ENCODE measurements at places on chromosomes 12 and 14. TPM values are rescaled to one million over a fixed set of nuclear protein-coding genes. Genes with fewer than 3 reads are reported as not detected.

DNA sequence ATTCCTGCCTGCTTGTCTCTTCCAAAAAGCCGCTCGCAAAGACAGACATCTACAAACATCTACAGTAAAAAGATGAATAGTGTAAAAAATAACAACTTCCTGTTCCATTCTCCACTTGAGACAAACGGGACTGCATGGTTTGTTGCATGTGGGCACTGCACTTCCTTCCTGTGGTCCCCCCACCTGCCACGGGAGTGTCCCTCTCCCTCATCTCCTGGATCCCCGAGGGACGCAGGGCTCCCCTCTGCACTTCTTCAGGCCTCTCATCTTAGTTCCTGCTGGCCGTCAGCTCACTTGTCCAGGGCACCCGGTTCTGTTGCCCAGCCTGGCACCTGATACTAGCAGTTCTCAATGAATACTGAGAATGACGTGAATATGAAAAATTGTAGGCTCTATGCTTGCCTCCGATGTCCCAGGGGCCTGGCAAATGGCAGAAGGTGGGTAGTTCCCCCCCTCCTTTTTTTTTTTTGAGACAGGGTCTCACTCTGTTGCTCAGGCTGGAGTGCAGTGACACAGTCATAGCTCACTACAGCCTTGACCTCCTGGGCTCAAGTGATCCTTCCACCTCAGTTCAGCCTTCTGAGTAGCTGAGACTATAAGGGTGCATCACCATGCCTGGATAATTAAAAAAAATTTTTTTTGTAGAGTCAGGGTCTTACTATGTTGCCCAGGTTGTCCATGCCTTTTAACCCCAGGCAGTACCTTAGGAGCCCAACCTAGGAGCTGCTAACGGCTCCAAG is 3.5 kb upstream of the KLC1 start:
- DNase-seq, result no peak
- H3K4me3 ChIP-seq, result no peak overlapping the region
- no peak overlapping the region for H3K27ac ChIP-seq
- no peaks in the 10 kb centered on the region for H3K27me3 ChIP-seq
- peaks cover 14% of the 10 kb centered on the region for H3K4me1 ChIP-seq

GRCh38 chr12:53952871-53953734 is 1.6 kb upstream of the HOXC12 start:
- DNase-seq, result no peak
- peaks cover 81% of the 10 kb centered on the region for H3K27me3 ChIP-seq
- H3K36me3 ChIP-seq, result no peaks in the 10 kb centered on the region
- H3K27ac ChIP-seq, result no peak overlapping the region

COQ5 gene
- total RNA-seq, result 9.6 TPM

DNA sequence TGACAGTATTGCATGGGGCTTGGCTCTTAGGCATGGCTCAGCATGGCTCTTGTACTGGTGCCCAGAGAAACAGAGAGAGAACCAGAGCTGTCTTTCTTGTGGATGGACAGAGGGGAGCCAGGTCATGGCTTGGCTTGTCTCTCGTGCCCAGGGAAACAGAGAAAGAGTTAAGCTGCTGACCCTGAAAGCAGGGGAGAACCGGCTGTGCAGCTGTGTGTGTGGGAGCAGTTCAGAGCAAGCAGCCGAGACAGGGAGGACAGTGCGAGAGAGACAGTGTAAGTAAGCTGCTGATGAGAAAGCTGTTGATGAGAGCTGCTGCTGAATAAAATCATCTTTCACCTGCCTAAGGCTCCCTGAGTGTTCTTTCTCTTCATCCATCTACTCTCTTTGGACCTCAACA is 61.3 kb upstream of the DDHD1 start:
- no peak overlapping the region for H3K4me3 ChIP-seq
- no peaks in the 10 kb centered on the region for H3K36me3 ChIP-seq
- DNase-seq, result no peak
- no peak overlapping the region for H3K27ac ChIP-seq
- H3K4me1 ChIP-seq, result peaks cover 1% of the 10 kb centered on the region

DNA sequence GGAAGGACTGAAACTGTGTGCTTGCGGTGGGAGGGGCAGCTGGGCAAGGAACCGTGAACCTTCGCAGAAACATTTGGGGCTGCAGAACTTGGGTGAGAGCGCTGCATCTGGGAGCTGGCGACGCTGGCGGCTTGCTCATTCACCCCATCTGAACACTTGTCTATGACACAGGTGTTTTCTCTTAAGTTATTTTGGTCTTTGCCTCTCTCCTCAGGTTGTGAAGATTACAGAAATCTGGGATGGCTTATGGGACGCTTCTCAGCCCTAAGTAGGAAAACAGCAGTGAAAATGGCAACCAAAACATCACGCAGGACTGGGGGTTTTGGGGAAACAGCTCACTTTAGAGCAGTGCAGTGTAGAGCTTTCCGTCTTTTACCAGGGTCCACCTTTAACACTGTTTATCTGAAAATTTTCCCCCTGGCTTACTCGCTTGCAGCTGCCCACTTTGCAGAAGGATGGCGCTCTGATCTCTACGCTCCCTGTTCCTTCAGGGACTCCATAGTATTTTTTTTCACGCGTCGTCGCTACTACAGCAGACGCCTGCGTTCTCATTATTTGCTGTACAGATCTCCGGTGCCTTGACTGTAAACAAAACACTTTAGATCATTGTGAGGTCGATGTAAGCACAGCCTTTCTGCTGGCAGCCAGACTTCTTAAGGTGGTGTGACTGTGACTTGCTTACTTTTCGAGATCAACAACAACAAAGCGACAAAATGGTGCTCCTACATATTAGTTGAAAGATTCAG is 2.7 kb upstream of the CDKN1B start:
- H3K4me3 ChIP-seq, result no peak overlapping the region
- peaks cover 40% of the 10 kb centered on the region for H3K4me1 ChIP-seq
- peak overlapping the region; percentile 100 for H3K27ac ChIP-seq
- no peaks in the 10 kb centered on the region for H3K36me3 ChIP-seq

DNA sequence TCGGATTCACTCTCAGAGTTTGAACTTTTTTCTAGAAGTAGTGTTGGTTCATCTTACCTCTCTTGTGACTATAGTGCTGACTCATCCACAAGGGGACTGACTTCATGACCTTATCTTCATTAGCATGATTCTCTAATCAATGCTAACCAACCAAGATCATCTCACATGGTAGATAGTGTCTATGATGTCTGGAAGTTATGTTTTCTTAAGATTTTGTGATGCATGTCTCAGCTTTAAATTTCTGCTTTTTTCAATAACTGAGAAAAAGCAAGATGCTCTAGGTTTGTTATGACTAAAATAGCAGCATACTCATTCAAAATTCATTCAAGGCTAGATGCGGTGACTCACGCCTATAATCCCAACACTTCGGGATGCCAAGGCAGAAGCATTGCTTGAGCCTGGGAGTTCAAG is 12.3 kb upstream of the SLC35E3 start:
- H3K4me3 ChIP-seq, result no peak overlapping the region
- no peak for DNase-seq
- H3K27me3 ChIP-seq, result no peaks in the 10 kb centered on the region
- H3K36me3 ChIP-seq, result peaks cover 21% of the 10 kb centered on the region
- H3K27ac ChIP-seq, result no peak overlapping the region
- H3K4me1 ChIP-seq, result no peaks in the 10 kb centered on the region

- DNase-seq, result no peak
- H3K36me3 ChIP-seq, result no peaks in the 10 kb centered on the region
- H3K27ac ChIP-seq, result no peak overlapping the region
- no peaks in the 10 kb centered on the region for H3K4me1 ChIP-seq
- no peaks in the 10 kb centered on the region for H3K27me3 ChIP-seq
Observed at GRCh38 chr12:28939427-28939826, 209.7 kb upstream of the FAR2 start.

ACSS3 gene
- total RNA-seq, result 27.7 TPM

GRCh38 chr14:75579882-75580281 is 1.5 kb downstream of the FLVCR2 start:
- H3K27me3 ChIP-seq, result no peaks in the 10 kb centered on the region
- no peak for DNase-seq
- no peak overlapping the region for H3K4me3 ChIP-seq
- no peak overlapping the region for H3K27ac ChIP-seq
- no peaks in the 10 kb centered on the region for H3K36me3 ChIP-seq
- H3K4me1 ChIP-seq, result peaks cover 18% of the 10 kb centered on the region

DNA sequence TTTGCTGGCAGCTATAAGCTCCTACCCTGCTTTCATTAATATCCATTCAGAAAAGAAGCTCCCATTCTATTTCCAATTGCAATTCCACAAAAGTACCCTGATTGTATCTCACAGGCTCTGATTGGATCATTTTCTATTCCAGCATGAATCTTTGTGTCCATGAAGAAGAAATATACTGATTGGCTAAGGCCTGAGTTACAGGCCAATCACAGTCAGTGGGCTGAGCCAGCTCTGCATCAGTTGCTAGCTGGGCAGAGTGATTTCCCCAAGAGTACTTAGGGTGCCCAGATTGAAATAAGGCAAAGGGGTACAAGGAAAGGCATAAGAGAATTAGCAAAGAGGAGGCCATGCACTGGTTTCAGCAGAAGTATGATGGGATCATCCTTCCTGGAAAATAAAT is 14.4 kb downstream of the ART4 start:
- H3K4me1 ChIP-seq, result no peaks in the 10 kb centered on the region
- H3K4me3 ChIP-seq, result no peak overlapping the region
- no peaks in the 10 kb centered on the region for H3K36me3 ChIP-seq
- no peak for DNase-seq
- H3K27ac ChIP-seq, result no peak overlapping the region

OAS3 gene
- total RNA-seq, result 18.1 TPM

GRCh38 chr12:83613586-83614110 is 926.9 kb downstream of the TMTC2 start:
- H3K36me3 ChIP-seq, result no peaks in the 10 kb centered on the region
- H3K4me1 ChIP-seq, result no peaks in the 10 kb centered on the region
- no peak overlapping the region for H3K27ac ChIP-seq

- H3K27me3 ChIP-seq, result no peaks in the 10 kb centered on the region
- DNase-seq, result no peak
- no peaks in the 10 kb centered on the region for H3K36me3 ChIP-seq
- no peak overlapping the region for H3K27ac ChIP-seq
- H3K4me1 ChIP-seq, result no peaks in the 10 kb centered on the region
Observed at GRCh38 chr12:4047421-4047820, 174.2 kb upstream of the PARP11 start.

NFE2 gene
- total RNA-seq, result 0.26 TPM

- H3K27me3 ChIP-seq, result no peaks in the 10 kb centered on the region
- H3K4me1 ChIP-seq, result no peaks in the 10 kb centered on the region
- no peak overlapping the region for H3K4me3 ChIP-seq
- H3K27ac ChIP-seq, result no peak overlapping the region
Observed at GRCh38 chr12:13075118-13075480, 28.4 kb downstream of the GSG1 start.

- peaks cover 7% of the 10 kb centered on the region for H3K4me1 ChIP-seq
- no peaks in the 10 kb centered on the region for H3K27me3 ChIP-seq
- no peak overlapping the region for H3K27ac ChIP-seq
- no peak for DNase-seq
- H3K4me3 ChIP-seq, result no peak overlapping the region
- no peaks in the 10 kb centered on the region for H3K36me3 ChIP-seq
Observed at GRCh38 chr12:105245291-105245690, 9.3 kb upstream of the APPL2 start.

INHBC gene
- not detected for total RNA-seq

CD163L1 gene
- 1.6 TPM for total RNA-seq

GRCh38 chr12:66269142-66269541 is 33.2 kb upstream of the HELB start:
- H3K4me3 ChIP-seq, result no peak overlapping the region
- no peak for DNase-seq
- no peaks in the 10 kb centered on the region for H3K27me3 ChIP-seq
- no peaks in the 10 kb centered on the region for H3K36me3 ChIP-seq
- no peaks in the 10 kb centered on the region for H3K4me1 ChIP-seq

- no peaks in the 10 kb centered on the region for H3K36me3 ChIP-seq
- no peak overlapping the region for H3K27ac ChIP-seq
- H3K27me3 ChIP-seq, result no peaks in the 10 kb centered on the region
- H3K4me3 ChIP-seq, result no peak overlapping the region
- no peaks in the 10 kb centered on the region for H3K4me1 ChIP-seq
- DNase-seq, result no peak
Observed at GRCh38 chr14:38731962-38732361, 371.1 kb downstream of the SEC23A start.

DNA sequence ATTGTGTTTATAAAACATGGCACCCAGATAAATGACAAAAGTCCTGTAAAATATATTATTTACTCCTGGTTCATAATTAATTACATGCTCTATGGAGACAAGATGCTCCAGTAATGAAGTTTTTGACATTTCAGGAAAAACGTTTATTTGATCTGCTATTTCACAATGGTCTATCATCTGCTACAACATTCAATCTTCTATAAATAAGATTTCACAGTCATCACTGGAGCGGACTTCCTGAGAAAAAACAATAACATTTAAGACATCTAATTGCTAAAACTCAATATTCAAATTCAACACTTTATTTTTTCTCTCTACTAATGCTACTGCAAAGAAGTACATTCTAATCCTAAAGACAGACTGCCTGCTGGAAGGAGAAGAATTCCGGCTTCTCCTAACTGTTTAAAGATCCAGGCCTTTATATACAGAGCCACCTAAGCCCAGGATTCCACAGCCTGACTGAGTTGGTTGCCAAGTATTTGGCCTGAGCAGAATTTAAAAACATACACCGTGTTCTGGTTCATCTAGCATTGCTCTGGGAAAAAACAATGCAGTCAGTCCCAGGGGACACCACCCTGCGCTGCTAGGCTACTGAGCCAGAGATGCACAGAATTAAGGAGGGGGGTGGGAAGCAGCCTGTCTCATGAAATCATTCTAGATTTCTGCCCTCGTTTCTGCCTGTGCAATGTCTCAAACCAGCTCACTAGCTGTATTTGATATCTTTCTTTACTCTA is 58.0 kb downstream of the TMTC1 start:
- no peak overlapping the region for H3K4me3 ChIP-seq
- no peaks in the 10 kb centered on the region for H3K4me1 ChIP-seq
- DNase-seq, result peak; percentile 17
- H3K36me3 ChIP-seq, result no peaks in the 10 kb centered on the region
- H3K27me3 ChIP-seq, result no peaks in the 10 kb centered on the region
- no peak overlapping the region for H3K27ac ChIP-seq

GRCh38 chr12:76037130-76038103 is 5.8 kb upstream of the PHLDA1 start:
- H3K4me1 ChIP-seq, result peaks cover 30% of the 10 kb centered on the region
- H3K4me3 ChIP-seq, result no peak overlapping the region
- H3K27me3 ChIP-seq, result no peaks in the 10 kb centered on the region
- DNase-seq, result peak; percentile 28

GRCh38 chr14:103749860-103750259 is 34.2 kb downstream of the ZFYVE21 start:
- H3K27ac ChIP-seq, result no peak overlapping the region
- no peak overlapping the region for H3K4me3 ChIP-seq
- H3K27me3 ChIP-seq, result no peaks in the 10 kb centered on the region
- H3K36me3 ChIP-seq, result no peaks in the 10 kb centered on the region
- H3K4me1 ChIP-seq, result no peaks in the 10 kb centered on the region

- no peak overlapping the region for H3K27ac ChIP-seq
- H3K36me3 ChIP-seq, result no peaks in the 10 kb centered on the region
- H3K4me3 ChIP-seq, result no peak overlapping the region
- no peak for DNase-seq
- no peaks in the 10 kb centered on the region for H3K27me3 ChIP-seq
- H3K4me1 ChIP-seq, result peaks cover 14% of the 10 kb centered on the region
Observed at GRCh38 chr14:58150243-58150805, 1.7 kb downstream of the ARMH4 start.

GRCh38 chr14:58597041-58597440 is 40.7 kb upstream of the DACT1 start:
- no peak for DNase-seq
- no peaks in the 10 kb centered on the region for H3K27me3 ChIP-seq
- no peaks in the 10 kb centered on the region for H3K36me3 ChIP-seq
- H3K4me3 ChIP-seq, result no peak overlapping the region
- H3K4me1 ChIP-seq, result no peaks in the 10 kb centered on the region

- no peaks in the 10 kb centered on the region for H3K4me1 ChIP-seq
- DNase-seq, result no peak
- no peaks in the 10 kb centered on the region for H3K27me3 ChIP-seq
- no peaks in the 10 kb centered on the region for H3K36me3 ChIP-seq
Observed at GRCh38 chr14:100994082-100994481, 90.6 kb upstream of the RTL1 start.

Measured in body of pancreas (tissue), 4 donors.